ENCODE measurements at places on chromosomes 6 and 20.

- DNase-seq: peak; percentile 65
These were observed 27.8 kb downstream of the SLC23A2 start for GRCh38 chr20:4973330-4974097.

DNA sequence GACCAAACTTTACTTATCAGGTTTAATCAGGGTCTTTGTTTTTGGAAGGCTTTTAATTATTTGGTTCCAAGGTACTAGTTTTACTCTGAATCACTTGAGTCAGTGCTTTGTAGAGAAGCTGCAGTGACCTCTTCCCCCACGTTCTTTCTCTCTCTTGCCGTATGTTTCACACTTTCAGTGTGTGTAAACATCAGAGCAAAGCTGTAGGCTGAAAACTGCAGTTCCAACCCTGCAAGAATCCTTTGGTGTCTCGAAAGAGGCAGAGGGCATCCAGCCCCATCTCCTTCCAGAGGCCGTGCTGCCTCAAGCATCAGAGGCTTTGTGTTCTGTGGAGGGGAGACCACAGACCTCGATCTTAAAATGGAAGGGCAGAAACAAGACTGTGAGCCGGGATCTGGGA is 42.1 kb downstream of the CFAP61 start:
- no peak for DNase-seq

GRCh38 chr6:63403725-63404124 is 83.9 kb upstream of the LGSN start:
- no peak for DNase-seq

DNA sequence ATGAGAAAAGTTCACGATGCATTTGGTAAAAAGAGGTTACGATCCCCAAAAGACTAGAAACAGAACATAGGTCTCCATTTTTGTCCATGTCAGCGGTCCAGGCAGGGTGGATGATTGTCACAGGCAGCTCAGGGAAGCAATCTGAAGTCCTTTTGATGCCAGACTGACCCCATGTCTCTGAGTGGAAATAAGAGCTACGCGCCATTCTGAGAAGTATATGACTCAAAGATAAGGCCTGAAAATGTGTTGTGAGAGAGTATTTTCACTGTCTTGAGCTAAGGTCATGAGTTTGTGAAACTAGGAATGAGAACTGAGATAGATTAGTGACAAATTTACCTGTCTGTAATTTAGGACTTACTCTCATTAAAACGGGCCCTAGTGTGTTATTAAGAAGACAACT is 69.5 kb downstream of the LYRM4 start:
- DNase-seq: no peak

DNA sequence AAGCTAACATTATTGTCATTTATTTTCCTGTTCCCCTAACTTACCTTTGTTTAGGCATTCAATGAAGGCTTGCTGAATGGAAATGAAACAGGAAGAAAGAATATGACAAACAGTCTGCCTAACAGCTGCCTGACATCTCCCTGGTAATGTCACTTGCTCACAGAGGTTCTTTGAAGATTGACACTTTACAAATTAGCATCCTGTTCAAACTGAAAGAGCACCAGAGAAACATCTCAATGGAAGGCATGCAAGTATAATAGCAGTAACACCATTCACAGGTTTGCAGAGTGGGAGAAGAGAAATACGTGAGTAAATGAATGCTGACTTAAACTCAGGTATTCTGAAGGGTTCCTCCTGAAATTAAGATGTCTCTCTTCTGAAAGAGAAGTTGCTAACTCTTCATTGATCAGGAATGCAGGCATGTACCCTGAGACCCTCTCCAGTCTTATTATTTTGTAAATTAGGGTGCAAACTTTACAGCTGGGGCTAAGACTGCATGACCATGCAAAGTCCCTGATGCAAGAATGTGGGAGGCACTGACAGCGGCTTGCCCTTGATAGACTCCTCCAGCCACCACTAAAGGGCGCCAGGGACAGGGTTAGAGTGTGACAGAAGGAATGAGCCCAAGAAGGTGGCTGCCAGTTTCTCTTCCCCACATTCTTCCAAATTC is 1.3 kb upstream of the SMLR1 start:
- DNase-seq: no peak
